Stimulated activated CD8-positive, alpha-beta memory T cell treated with anti-CD3 and anti-CD28 coated beads, Interleukin-15, amount 100 ng/mL, for 24 hours (primary cell): ENCODE measurements at places on chromosomes 7 and 10.

DNA sequence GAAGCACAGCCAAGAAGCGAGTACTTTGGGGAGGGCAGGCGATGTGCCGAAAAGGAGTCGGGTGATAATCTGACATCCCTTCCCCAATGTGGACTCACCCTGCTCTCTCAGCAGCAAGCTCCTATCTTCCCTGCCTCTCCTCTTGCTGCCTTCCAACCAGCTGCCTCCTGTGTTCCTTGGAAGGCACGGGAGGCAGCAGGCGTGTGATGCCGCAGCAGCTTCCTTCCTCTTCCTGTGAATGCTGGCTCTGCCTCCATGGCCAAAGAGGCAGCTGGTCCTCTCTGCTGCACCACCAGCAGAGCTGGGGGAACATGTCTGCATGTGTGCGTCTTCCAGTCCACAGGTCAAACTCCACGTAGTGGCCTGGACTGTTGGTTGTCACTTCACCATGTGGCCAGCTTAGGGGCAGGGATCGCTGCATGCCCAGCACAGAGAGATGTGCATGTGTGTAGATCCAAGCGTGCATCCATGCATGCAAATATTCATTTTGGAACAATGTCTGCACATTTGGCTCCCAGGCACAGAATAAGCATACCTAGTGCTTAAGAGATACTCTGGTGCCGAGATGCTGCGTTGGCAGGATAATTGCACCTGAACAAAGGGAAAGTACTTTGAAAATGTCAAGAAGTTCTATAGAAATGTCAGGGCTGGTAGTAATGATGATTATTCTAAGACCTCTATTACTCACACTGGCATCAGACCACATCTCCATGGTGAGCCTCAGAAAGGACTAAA is 499.8 kb downstream of the PLXNA4 start:
- no peak for DNase-seq

DNA sequence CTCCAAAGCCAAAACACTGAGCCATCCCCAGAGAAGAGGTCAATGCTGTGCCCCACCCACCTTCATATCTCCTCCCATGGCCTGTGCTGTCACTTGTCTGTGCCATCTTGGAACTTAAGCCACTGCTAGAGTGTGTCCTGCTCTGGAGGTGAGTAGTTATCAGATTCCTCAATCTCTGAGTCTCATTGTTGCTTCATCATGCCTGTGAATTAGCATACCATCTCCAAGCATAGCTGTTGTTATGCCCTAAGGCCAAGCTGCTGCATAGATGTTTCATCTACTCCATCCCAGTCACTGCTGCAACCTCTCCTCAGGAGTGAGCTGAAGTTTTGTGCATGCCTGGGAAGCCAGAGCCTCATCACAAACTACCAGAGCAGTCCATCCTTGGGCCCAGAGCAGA is 349.0 kb downstream of the ZWINT start:
- no peak for DNase-seq

DNA sequence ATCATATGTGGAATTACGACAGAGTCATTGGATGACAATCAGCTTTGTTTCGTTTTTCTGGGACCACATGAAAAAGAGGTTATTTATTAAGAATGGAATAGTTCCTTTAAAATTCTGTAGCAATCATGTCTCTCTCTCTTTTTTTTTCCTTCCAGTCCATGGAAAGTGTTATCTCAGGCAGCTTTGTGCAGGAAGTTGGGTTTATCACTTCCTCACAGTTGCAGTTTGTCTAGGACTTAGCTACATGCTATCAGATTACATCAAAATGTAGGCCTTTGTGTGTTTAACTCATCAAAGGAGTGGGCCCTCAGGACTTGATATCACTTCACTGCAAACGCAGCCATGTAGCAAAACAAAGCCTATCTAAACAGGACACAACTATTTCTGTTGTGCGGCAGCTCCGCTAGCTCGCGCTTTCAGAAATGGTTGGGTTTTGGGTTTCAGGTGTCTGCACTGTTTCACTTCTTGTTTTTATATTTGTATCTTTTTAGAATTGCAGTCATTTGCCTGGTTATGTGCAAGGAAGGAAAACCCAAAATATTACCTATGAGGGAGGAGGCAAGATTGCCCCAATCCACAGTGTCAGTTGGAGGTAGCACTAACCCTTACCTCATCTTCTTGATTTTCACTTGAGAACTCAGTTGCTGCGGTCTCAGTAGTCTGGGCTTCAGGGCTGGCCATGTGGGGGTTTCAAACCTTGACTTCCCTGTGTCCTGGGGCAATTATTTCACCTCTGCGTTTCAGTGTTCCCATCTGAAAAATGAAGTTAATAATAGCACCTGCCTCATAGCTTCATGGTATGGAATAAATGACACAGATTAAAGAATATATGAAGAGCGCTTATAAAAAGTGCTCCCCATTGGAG is 66.7 kb downstream of the HHEX start:
- DNase-seq, result no peak

DNA sequence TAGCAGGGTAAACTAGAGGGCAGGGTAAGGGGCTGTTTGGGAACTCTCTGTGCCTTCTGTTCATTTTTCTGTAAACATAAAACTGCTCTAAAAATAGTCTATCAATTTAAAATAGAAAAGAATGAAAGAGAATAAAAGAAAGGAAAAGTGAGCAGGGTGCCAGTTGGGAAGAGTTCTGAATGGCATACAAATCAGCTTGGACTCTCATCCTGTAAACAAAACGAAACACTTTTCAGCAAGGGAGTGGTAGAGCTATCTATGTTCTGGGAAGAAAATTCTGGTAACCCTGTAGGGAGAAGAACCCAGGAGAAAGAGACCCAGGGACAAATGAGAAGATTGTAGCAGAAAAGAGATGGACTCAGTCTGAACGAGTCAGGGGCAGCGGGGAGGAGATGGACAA is 24.6 kb downstream of the SCRN1 start:
- no peak for DNase-seq

DNA sequence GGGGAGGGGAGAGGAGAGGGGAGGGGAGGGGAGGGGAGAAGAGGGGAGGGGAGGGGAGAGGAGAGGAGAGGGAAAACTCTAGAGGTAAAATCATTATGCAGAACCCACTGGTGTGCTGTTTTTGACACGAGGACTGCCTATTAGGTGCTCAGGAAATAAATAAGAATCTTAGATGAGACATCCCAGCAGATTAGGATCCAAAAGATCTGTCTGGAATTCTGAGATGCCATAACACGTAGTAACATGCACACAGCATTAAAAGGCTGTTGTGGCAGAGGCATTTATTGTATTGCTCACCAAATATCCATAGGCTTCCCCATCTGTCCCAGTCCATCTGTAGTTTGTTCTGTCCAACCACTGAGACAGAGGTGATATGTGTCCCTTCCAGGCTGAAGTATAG is 40.8 kb upstream of the KMT2E start:
- no peak for DNase-seq

GRCh38 chr10:119367841-119368549 is 160.6 kb downstream of the GRK5 start:
- no peak for DNase-seq

DNA sequence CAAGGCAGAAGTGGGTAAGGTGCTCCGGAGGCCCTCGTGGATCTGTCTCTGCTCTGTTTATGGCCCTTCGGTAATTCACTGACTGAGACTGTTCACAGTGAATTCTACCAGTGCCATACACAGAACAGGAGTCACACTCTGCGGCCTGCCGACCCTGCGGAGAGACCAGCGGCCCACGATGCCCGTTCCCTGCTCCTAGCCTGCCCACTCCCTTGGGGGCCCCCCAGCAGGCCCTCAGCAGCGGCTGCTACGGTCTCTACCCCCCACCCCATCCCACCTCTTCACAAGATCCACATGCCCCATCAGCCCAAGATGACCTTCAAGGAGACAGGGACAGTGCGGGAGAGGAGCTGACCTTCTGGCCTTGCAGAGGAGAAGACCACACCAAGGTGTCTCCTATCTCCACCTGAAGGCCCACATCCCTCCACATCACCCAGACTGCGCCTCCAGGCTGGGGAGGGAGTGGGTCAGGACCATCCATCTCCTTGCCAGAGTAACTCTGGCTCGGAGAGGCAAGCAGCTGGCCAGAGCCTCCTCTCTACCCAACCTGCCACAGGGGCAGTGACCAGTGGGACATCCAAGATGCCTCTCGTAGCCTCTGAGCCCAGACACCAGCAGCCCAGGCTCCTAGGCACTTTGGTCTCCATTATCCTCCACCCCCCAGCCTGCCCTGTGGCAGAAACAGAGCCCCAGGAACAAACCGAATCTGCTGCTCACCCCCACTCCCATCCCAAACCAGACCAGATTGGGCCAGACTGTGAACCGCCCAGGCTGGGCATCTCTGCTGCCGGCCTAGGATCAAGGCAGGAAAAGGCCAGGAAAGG is 163.6 kb downstream of the NRF1 start:
- no peak for DNase-seq

DNA sequence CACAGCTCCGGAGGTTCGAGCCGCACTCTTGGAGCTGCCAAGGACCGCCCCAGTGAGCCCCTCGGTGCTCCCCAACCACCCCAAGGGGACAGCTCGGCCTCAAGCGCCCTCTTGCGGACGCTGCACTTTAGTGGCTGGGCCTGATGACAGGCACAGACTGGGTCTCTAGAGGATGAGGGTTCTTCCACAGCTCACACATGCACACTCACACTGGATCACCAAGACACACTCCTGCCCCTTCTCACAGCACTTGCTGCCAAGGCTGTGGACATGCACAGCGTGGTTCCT is 2.1 kb downstream of the RET start:
- no peak for DNase-seq

- no peak for DNase-seq
Measured at GRCh38 chr7:16926283-16926682, 44.5 kb upstream of the AGR3 start.

DNA sequence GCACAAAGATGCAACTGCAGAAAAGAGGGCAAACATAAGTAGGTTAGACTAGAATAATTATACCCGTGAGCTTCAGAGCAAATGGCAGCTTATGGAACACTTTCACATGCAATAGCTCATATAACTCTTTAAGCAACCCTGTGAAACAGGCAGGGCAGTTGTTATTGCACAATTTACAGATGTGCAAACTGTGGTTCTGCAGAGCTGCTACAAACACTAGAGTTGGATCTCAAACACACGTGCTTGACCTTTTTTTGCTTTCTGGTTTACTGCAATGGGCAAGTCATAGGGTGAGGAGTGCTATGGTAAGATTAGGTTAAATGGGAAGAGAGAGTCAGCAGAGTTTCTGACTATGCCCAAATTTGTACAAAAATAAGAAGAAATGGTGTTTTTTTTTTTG is 610.8 kb downstream of the GATA3 start:
- DNase-seq, result no peak

- DNase-seq, result no peak
Measured at GRCh38 chr7:47905076-47905920, 43.0 kb downstream of the PKD1L1 start.

DNA sequence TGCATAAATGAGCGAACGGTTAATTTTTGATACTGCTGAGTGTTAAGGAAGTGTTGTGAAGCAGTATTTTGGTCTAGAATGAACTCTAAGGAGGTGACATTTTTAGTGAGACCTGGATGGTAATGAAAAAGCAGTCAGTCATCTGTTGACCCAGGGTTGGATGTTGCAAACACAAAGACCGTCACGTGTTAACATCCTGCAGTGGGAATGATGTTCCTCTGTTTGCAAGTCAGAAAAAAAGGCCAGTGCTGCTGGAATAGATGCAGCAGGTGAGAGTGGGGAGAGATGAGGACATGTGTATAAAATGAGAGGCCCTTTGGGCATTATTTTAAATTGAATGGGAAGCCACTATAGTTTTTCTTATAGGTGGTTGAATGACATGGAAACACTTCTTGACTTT is 39.3 kb downstream of the INSYN2A start:
- no peak for DNase-seq

GRCh38 chr7:95527033-95527775 is 41.5 kb downstream of the ASB4 start:
- DNase-seq, result no peak

DNA sequence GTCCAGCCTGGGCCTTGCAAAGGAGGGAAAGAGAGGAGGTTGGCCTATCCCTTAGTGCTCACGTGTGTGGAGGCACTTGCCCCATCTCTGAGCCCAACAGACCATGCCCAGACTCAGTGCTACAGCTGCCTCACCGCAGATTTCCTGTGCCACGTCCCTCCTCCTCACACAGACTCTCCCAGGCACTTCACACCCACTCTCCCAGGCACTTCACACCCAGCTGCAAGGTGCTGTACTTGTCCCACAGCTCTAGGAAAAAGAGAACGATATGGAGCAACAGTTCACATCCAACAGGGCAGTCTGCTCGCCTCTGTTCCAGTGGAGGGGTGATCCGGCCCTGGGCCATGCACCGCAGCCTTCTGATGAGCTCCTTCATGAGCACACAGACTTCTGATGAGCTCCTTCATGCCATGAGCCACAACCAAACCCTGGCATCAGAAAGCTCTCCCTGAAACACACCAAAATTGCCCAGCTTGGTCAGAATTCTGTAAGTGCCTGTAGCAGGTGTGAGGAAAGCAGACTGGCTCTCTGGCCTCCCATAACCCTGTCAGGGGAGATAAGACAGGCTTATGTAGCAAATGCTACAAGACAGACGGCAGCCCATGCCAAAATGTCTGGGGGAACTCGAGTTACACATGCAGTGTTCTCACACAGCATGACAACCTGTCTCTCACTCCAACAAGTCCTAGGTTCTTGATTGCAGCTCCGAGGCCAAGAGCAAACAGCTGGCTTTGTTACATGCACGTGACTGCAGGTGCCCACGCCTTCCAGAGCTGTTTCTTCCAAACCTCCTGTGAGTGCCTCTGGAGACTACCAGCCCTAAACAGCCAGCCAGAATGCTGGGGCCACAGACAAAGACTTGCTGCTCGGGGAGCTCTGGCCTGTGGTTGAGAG is 348.5 kb downstream of the GRID1 start:
- DNase-seq, result no peak

DNA sequence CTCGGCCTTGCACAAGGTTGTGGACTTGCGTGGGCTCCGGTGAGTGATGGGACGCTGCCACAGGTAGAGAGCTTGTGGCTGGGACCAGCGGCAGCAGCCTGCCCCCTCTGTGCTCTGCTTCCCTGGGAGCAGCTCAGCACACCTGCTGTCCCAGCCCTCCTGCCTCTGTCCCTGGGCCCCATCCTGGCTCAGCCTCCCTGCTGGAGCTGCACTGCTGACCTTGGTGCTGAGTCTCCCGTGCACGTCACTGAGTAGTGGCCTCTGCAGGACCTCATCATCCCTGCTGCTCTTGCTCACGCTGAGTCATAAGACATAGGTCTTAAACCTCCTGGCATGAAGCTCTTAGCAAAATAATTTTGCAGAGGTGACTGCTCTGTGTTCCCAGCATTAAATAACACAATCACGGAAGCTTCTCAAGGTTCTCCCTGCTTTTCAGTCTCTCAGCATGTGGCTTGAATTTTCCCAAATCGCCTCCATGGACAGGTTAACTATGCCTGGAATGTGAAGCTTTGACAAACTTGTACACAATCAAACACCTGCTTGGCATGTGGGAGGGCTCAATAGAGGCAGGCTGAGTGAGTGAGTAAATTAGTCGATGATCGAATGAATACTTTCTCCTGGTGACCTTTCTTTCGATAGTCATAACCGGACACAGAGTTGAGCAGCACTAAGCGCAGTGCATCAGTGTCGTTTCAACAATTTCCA is 63.8 kb upstream of the NPS start:
- no peak for DNase-seq

DNA sequence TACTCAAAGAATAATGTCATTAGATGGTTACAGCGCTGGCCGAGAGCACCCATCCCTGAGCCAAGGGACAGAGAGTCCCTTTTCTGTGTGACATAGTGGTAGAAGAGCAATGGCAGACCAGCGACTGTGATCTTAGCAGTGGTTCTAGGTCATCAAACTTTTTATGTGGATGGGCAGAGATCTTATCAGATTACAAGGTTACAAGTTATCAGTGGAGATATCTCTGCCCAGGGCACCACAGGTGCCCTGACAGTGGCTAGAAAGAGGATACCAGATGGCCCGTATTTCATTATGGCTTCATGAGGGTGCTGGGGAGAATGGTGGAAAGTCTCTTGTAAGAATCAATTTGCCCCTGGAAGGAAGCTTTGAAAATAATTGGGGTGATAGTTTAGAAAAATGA is 62.7 kb downstream of the CYCS start:
- no peak for DNase-seq
